Ovary (tissue), 10 donors: ENCODE measurements at places on chromosomes 4 and X.

- no peak for DNase-seq
Observed at GRCh38 chrX:133364865-133365264, 50.4 kb downstream of the GPC4 start.

- no peak for DNase-seq
Observed at GRCh38 chr4:97639961-97640360, 503.3 kb downstream of the STPG2 start.

DNA sequence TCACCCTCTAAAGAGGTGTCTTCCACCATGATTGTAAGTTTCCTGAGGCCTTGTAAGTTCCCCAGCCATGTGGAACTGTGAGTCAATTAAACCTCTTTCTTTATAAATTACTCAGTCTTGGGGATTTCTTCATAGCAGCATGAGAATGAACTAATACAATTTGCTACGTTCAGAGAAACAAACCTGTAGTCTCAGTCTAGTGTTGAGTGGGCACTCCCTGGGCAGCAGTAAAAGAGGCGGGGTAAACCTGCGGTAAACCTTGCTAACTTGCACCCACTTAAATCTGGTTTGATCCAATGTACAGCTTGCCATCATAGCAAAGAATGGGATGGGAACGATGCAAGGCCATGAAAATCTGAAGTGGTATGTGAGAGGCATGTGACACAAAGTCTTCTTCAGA, 22.4 kb downstream of the GRXCR1 start:
- no peak for DNase-seq

GRCh38 chr4:75545526-75545925, 10.3 kb upstream of the ODAPH start:
- DNase-seq = no peak

GRCh38 chrX:49250578-49250977, 13.9 kb downstream of the FOXP3 start:
- no peak for DNase-seq
